ENCODE measurements at places on chromosomes 13 and 19. TPM values are rescaled to one million over a fixed set of nuclear protein-coding genes. Genes with fewer than 3 reads are reported as not detected.

The CKM gene
- polyA plus RNA-seq = 1.1 TPM

The KLF12 gene
- 4.6 TPM for polyA plus RNA-seq

The ZNF490 gene
- polyA plus RNA-seq = 1.0 TPM

The MAB21L1 gene
- 1.3 TPM for polyA plus RNA-seq

The SKA3 gene
- 0.22 TPM for polyA plus RNA-seq

The ELSPBP1 gene
- not detected for polyA plus RNA-seq

The ANKLE1 gene
- 0.66 TPM for polyA plus RNA-seq

The HSPB6 gene
- 657 TPM for polyA plus RNA-seq

The TRAPPC6A gene
- 46.1 TPM for polyA plus RNA-seq

The COMP gene
- 25.0 TPM for polyA plus RNA-seq

The SYCN gene
- polyA plus RNA-seq = not detected

The KLK14 gene
- polyA plus RNA-seq = 0.29 TPM

The ZNF880 gene
- polyA plus RNA-seq = 15.3 TPM

The KIR2DL4 gene
- polyA plus RNA-seq = 0.19 TPM

The ZNF480 gene
- polyA plus RNA-seq = 5.3 TPM

The ANGPTL8 gene
- 21.4 TPM for polyA plus RNA-seq

The PDCD2L gene
- 13.0 TPM for polyA plus RNA-seq

The VSTM2B gene
- polyA plus RNA-seq = not detected

The ZNF493 gene
- 5.6 TPM for polyA plus RNA-seq

The ZNF329 gene
- 9.4 TPM for polyA plus RNA-seq

The CABP5 gene
- not detected for polyA plus RNA-seq

The CCL25 gene
- not detected for polyA plus RNA-seq

The SYT5 gene
- 0.77 TPM for polyA plus RNA-seq

The C19orf85 gene
- 0.51 TPM for polyA plus RNA-seq

The NLRP7 gene
- polyA plus RNA-seq = not detected

The RAVER1 gene
- polyA plus RNA-seq = 27.0 TPM

The TEX101 gene
- polyA plus RNA-seq = not detected

The CEACAM7 gene
- polyA plus RNA-seq = not detected

The ZNF568 gene
- 9.3 TPM for polyA plus RNA-seq

The UBE2L5 gene
- polyA plus RNA-seq = 0.20 TPM

The ATXN8OS gene
- polyA plus RNA-seq = not detected

The ZNF345 gene
- 4.4 TPM for polyA plus RNA-seq

The PTGER1 gene
- 1.6 TPM for polyA plus RNA-seq

The GNG7 gene
- polyA plus RNA-seq = 13.9 TPM

The THSD1 gene
- 7.3 TPM for polyA plus RNA-seq

The GRIN2D gene
- polyA plus RNA-seq = 0.30 TPM

The PSG7 gene
- polyA plus RNA-seq = not detected

The PODNL1 gene
- polyA plus RNA-seq = 2.4 TPM

The NOTCH3 gene
- polyA plus RNA-seq = 35.9 TPM

The OR7D2 gene
- polyA plus RNA-seq = 0.03 TPM

The DBP gene
- polyA plus RNA-seq = 12.3 TPM

The CFAP97D2 gene
- polyA plus RNA-seq = not detected

The PROZ gene
- not detected for polyA plus RNA-seq

The LCP1 gene
- 26.7 TPM for polyA plus RNA-seq

The FOXO1 gene
- 23.7 TPM for polyA plus RNA-seq

The LHFPL6 gene
- polyA plus RNA-seq = 89.9 TPM

The CEACAM8 gene
- not detected for polyA plus RNA-seq

The SLC15A1 gene
- 0.13 TPM for polyA plus RNA-seq

The SULT2A1 gene
- 0.68 TPM for polyA plus RNA-seq

The GPR4 gene
- polyA plus RNA-seq = 3.7 TPM

The FAM83E gene
- polyA plus RNA-seq = 1.1 TPM

The LHB gene
- polyA plus RNA-seq = not detected

The ZNF439 gene
- 3.6 TPM for polyA plus RNA-seq

The BRSK1 gene
- polyA plus RNA-seq = 8.8 TPM

The ICAM4 gene
- 1.4 TPM for polyA plus RNA-seq

The CACNA1A gene
- 0.75 TPM for polyA plus RNA-seq

The HIPK4 gene
- polyA plus RNA-seq = 0.20 TPM

The GAPDHS gene
- not detected for polyA plus RNA-seq

The C19orf67 gene
- not detected for polyA plus RNA-seq

The SMIM44 gene
- polyA plus RNA-seq = not detected

All from urinary bladder (tissue), 4 donors.